ENCODE measurements at places on chromosomes 11 and 22.
A peak's percentile ranks its signal among the peaks of the same experiment; 100 is the strongest.

DNA sequence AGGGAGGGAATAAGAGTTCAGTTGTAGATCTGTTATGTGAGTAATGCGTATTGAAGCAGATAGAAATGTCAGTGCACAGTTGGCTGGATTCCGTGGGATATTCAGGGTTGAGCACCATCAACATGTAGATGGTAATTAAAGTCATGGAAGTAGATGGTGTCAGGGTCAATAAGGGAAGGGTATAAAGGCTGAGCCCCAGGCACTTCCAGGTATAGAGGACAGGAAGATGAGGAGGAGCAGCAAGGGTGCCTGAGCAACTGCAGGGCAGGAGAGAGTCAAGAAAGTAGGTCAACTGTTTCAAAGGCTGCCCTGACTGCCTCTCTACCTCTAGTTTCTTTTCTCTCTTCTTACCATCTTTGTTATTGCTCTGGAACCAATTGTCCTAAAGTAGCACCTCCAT, 85.9 kb downstream of the MICAL2 start:
- DNase-seq, result no peak

GRCh38 chr11:99535406-99535805, 514.7 kb downstream of the CNTN5 start:
- no peak for DNase-seq

- DNase-seq, result peak; percentile 68
Measured at GRCh38 chr11:66100272-66101065, 30.4 kb downstream of the PACS1 start.

- no peak for DNase-seq
Measured at GRCh38 chr11:15106201-15106965, 8.3 kb upstream of the INSC start.

GRCh38 chr11:96235751-96236150, 107.2 kb downstream of the MAML2 start:
- DNase-seq, result no peak

GRCh38 chr11:11436715-11437313, 83.8 kb upstream of the CSNK2A3 start:
- DNase-seq, result no peak

DNA sequence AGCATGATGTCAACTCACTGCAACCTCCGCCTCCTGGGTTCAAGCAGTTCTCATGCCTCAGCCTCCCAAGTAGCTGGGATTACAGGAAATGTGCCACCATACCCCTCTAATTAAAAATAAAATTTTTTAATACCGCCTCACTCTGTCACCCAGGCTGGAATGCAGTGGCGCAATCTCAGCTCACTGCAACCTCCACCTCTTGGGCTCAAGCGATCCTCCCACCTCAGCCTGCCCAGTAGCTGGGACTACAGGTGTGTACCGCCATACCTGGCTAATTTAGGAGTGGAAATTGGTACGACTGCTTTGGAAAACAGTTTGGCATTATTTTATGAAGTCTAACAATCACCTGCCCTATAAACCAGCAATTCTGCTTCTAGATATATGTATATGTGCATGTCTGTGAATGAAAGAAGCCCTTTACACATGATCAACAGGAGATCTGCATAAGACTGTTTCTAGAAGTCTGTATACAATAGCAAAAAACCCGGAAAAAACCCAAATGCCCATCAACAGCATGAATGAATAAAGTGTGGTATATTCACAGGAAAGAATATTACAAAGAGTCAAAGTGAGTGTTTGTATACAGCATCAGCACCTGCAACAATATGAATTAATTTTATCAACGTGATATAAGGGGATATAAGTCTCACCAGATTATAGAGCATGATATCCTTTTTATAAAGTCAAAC, 16.0 kb downstream of the SLC35F2 start:
- DNase-seq, result no peak

DNA sequence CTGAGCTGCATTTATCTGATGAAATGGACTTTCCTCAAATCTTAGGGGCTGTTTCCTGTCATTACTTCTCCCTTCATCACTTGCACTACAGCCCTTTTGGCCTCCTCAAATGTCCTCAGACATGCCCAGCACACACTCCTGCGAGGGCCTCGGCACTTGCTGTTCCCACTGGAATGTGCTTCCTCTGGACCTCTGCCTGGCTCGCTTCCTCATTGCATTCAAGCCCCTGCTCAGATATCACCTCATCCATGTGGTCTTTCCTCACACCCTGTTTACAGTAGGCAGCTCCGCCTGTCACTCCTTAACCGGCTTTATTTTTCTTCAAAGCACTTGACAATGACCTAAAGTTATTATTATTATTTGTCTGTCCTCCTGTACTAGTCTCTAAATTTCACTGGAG, 9.0 kb downstream of the NAT10 start:
- no peak for DNase-seq

- no peak for DNase-seq
Measured at GRCh38 chr11:2768471-2769408, 68.9 kb upstream of the KCNQ1OT1 start.

DNA sequence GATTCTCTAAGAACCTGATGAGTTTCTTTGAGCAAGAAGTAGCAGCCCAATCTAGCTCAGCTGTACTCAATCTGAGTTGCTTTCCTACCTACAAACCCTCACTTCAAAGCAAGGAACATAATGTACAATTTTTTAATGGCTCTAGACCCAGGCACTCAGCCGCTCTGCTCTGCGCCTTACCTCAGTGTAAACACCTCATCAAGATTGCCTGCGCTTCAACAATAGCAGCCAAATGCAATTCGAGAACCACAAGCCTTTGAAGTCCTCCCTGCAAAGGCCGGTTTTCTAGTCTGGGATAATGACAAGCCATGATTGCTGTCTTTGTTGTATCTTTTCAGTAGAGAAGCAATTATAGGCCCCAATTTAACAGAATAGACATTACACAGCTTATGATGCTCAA, 38.0 kb downstream of the JHY start:
- DNase-seq, result no peak

- DNase-seq, result no peak
Measured at GRCh38 chr22:23102002-23102655, 31.8 kb downstream of the GNAZ start.

Measured in BE2C (cell line).